Esophagus squamous epithelium (tissue), 5 donors: ENCODE measurements at places on chromosomes 5 and 9.

DNA sequence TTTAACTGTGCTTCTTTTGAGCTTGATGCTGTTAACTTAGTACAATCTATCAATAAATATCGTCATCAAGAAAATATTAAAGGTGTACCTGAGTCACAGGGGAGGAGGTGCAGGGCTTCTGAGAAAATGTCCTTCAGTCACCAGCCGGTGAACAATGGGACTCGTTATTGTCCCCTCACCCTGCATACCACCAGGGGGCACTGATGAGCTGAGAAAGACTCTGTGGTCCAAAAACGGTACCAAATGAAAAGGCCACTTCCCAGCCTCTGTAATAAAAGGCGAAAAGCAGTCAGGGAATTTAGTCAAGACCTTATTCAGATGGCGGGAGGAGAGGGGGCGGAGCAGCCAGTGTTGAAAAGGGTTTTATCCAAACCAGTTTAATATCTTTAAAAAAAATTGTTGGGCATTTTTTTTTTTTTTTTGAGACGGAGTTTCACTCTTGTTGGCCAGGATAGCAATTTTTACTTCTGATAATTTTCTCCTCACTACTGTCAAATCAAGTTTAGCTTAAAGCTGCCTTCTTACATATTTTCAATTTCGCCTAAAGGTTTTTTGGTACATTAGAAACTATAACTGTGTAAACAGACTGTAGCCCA is 271.9 kb upstream of the ADAMTS16 start:
- H3K4me3 ChIP-seq, result no peak overlapping the region
- no peak for DNase-seq
- no peak overlapping the region for H3K27ac ChIP-seq

- DNase-seq, result no peak
- H3K4me1 ChIP-seq, result no peaks in the 10 kb centered on the region
- no peak overlapping the region for H3K4me3 ChIP-seq
- no peaks in the 10 kb centered on the region for H3K36me3 ChIP-seq
- H3K27me3 ChIP-seq, result no peaks in the 10 kb centered on the region
- H3K27ac ChIP-seq, result no peak overlapping the region
Measured at GRCh38 chr5:11547730-11548129, 356.5 kb downstream of the CTNND2 start.

DNA sequence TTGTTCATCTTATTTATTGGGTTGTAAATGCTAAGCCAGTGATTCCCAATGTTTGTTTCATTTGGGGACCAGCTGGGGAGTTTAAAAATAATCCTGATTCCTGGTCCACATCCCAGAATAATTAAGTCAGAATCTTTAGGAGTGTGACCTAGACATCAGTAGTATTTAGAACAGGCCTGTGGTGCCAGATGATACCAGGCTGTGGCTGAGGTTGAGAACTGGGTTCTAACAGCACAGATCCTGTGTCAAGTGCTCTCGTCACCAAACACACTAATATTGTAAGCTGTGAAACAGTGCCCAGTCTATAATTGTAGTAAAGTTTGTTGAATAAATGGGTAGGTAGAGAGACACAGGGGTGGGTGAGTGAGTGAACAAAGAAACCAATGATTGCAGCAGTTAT is 172.1 kb upstream of the PPP1R2B start:
- DNase-seq, result no peak
- H3K27ac ChIP-seq, result no peak overlapping the region
- H3K4me3 ChIP-seq, result no peak overlapping the region
- H3K4me1 ChIP-seq, result no peaks in the 10 kb centered on the region
- H3K36me3 ChIP-seq, result no peaks in the 10 kb centered on the region

- H3K27me3 ChIP-seq, result peaks cover 5% of the 10 kb centered on the region
- H3K27ac ChIP-seq, result no peak overlapping the region
- no peaks in the 10 kb centered on the region for H3K36me3 ChIP-seq
- no peaks in the 10 kb centered on the region for H3K4me1 ChIP-seq
- DNase-seq, result no peak
- H3K4me3 ChIP-seq, result no peak overlapping the region
Measured at GRCh38 chr5:2300421-2300820, 417.7 kb upstream of the IRX4 start.

- no peaks in the 10 kb centered on the region for H3K36me3 ChIP-seq
- H3K4me1 ChIP-seq, result no peaks in the 10 kb centered on the region
- H3K4me3 ChIP-seq, result no peak overlapping the region
- no peak for DNase-seq
Measured at GRCh38 chr9:98290411-98290810, 35.0 kb upstream of the TBC1D2 start.

- H3K4me3 ChIP-seq, result no peak overlapping the region
- H3K36me3 ChIP-seq, result peaks cover 17% of the 10 kb centered on the region
- no peaks in the 10 kb centered on the region for H3K4me1 ChIP-seq
Measured at GRCh38 chr9:112125951-112126388, 49.1 kb downstream of the SUSD1 start.
